Kidney (tissue), 22 donors: ENCODE measurements at places on chromosomes 13 and 19.

GRCh38 chr19:10288662-10289166, 1.0 kb upstream of the ICAM5 start:
- DNase-seq: peak; percentile 53

- DNase-seq: no peak
These were observed 5.2 kb downstream of the TRAPPC5 start for GRCh38 chr19:7685546-7686445.

GRCh38 chr19:44696939-44697669, 1.8 kb upstream of the CEACAM16 start:
- DNase-seq: no peak

DNA sequence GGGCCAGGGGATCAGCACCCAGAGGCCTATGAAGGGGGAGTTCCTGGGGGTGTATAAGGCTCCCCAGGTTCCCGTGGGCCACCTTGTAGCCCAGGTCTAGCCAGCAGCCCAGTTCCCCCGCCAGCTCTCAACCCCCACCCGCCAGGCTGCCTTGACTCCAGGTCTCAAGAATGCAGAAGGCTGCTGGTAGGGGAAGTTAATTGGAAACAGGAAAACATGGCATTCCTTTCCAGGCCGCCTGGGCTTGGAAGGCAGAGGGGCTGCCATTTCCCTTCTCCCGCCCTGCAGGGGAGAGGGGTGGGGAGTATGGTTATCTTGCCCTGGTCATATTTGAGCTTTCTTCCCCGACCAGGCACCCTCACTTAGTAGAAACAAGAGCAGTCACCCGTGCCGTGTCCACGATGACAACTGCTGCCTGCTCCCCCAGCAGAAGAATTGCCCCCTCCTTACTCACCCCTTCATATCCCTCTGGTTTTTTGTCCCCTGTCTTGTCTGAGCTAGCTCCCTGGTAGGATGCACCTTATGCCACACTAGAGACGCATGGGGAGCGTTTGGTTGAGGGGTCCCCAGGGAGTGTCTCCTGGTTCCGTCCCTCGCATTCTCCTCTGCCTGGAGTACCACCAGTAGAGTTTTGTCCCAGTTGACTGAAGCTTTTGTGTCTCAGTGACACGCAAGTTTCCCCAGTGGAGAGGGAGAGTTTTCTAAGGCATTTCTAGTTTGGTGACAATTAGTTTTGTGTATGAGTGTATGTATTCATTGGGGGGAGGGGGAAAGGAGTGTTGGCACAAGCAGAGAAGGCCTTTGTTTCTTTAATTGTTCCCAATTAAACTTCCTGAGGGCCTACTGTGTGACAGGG, 4.5 kb downstream of the BICRA start:
- no peak for DNase-seq

DNA sequence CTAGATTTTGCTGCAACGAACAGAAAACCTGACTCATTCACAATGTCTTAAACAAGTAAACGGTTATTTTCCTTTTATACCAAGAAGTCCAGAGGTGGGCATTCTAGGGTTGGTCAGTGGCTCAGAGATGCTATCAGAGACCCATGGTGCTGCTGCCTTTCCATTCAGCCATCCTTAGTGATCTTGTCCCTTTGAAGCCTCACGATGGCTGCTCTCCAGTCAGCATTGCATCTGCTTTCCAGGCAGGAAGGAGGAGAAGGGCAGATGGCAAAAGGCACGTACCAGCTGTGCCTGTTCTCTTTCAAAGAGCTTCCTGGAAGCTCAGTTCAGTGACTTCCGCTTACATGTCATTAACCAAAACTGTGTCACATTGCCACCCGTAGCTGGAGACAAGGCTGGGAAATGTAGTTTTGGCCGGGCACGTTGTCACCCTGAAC, 30.1 kb downstream of the WDFY2 start:
- no peak for DNase-seq

GRCh38 chr13:39038569-39039030, 344 bp downstream of the NHLRC3 start:
- DNase-seq: no peak

DNA sequence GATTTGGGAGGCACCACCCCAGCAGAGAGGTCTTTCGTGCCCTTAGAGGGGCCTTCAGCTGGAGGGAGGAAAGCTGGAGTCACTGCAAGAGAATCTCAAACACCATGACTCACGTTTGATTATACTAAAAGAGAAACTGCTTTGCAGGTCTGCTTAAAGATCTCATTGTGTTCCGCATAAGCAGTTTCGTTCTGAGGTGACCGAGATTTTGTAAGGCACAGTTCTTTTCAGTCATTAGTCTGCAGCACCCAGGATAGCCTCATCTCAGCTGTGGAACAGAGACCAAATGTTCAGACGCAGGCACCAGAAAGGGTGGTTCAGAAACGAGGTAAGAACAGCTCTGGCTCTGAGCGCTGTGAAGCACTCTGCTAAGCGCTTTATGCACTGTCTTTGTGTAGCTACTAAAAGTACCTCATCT, 71.2 kb upstream of the GTF3A start:
- DNase-seq: no peak

- no peak for DNase-seq
These were observed 12.4 kb upstream of the SIAH3 start for GRCh38 chr13:45863709-45864590.

- DNase-seq: no peak
These were observed 7.1 kb upstream of the DPP9 start for GRCh38 chr19:4730740-4731171.

- DNase-seq: peak; percentile 51
These were observed 419.4 kb downstream of the UQCRFS1 start for GRCh38 chr19:28793391-28794168.

GRCh38 chr19:10568062-10568825, 535 bp downstream of the CDKN2D start:
- DNase-seq: no peak

GRCh38 chr13:92951273-92951890, 275.2 kb upstream of the GPC6 start:
- DNase-seq: peak; percentile 9

GRCh38 chr19:1653300-1653628, 849 bp upstream of the TCF3 start:
- no peak for DNase-seq
